ENCODE measurements at places on chromosomes 6 and 20. TPM values are rescaled to one million over a fixed set of nuclear protein-coding genes. Genes with fewer than 3 reads are reported as not detected.

DNA sequence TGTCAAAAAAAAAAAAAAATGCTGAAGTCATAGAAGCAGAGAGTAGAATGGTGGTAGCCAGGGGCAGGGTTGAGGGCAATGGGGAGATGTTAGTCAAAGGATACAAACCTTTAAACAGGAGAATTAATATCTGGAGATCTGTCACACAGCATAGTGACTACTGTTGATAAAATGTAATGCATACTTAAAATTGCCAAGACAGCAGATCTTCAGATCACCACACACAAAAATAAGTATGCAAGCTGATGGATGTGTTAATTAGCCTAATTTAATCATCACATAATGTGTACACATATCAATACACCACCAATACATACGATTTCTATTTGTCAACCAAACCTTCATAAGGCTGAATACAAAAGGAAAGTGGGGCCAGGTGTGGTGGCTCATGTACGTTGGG lies 83.5 kb upstream of the PHACTR3 start:
- H3K4me1 ChIP-seq: peaks cover 4% of the 10 kb centered on the region
- no peaks in the 10 kb centered on the region for H3K36me3 ChIP-seq
- DNase-seq: no peak
- no peak overlapping the region for H3K4me3 ChIP-seq
- H3K27ac ChIP-seq: no peak overlapping the region

- no peak for DNase-seq
- no peaks in the 10 kb centered on the region for H3K36me3 ChIP-seq
- no peaks in the 10 kb centered on the region for H3K27me3 ChIP-seq
- H3K4me3 ChIP-seq: no peak overlapping the region
Observed at GRCh38 chr20:35065181-35065580, 27.4 kb downstream of the TRPC4AP start.

DNA sequence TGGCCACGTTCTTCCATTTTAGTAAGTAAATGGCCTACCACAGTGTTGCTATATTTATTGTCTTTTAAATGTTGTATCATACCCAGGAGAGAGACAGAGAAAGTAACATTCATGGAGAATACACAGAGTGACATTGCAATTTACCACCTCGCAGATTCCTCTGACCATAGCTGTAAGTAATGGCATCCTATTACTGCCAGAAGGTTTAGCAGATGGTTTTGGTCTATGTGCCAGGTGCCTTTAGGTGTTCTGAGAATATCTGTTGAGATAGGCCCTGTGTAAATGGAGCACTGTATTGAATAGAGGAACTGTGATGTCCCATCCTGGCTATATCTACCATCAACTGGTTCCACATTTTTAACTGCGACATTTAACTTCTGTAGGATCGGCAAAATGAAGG lies 559.6 kb downstream of the KIF16B start:
- H3K36me3 ChIP-seq: no peaks in the 10 kb centered on the region
- no peaks in the 10 kb centered on the region for H3K4me1 ChIP-seq
- no peak overlapping the region for H3K4me3 ChIP-seq
- no peak overlapping the region for H3K27ac ChIP-seq
- no peak for DNase-seq

DNA sequence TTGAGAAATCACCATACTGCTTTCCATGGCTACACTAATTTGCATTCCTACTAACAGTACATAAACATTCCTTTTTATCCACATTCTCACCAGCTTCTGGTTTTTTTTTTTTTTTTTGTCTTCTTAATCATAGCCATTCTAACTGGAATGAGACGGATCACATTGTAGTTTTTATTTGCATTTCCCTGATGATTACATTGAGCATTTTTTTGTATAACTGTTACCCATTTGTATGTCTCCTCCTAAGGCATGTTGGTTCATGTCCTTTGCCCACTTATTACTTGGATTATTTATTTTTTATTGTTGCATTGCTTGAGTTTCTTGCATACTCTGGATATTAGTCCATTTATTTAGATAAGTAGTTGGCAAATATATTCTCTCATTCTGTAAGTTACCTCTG lies 258.0 kb downstream of the MEI4 start:
- no peaks in the 10 kb centered on the region for H3K36me3 ChIP-seq
- H3K27me3 ChIP-seq: no peaks in the 10 kb centered on the region

GRCh38 chr6:99514089-99514488 lies 1.1 kb downstream of the USP45 start:
- H3K4me3 ChIP-seq: peak overlapping the region; percentile 81
- DNase-seq: no peak
- no peaks in the 10 kb centered on the region for H3K27me3 ChIP-seq
- no peaks in the 10 kb centered on the region for H3K36me3 ChIP-seq
- H3K4me1 ChIP-seq: peaks cover 13% of the 10 kb centered on the region

- no peaks in the 10 kb centered on the region for H3K4me1 ChIP-seq
- no peak overlapping the region for H3K4me3 ChIP-seq
- H3K27me3 ChIP-seq: no peaks in the 10 kb centered on the region
- no peak for DNase-seq
- H3K27ac ChIP-seq: no peak overlapping the region
Observed at GRCh38 chr20:12695937-12696336, 312.8 kb upstream of the SPTLC3 start.

DNA sequence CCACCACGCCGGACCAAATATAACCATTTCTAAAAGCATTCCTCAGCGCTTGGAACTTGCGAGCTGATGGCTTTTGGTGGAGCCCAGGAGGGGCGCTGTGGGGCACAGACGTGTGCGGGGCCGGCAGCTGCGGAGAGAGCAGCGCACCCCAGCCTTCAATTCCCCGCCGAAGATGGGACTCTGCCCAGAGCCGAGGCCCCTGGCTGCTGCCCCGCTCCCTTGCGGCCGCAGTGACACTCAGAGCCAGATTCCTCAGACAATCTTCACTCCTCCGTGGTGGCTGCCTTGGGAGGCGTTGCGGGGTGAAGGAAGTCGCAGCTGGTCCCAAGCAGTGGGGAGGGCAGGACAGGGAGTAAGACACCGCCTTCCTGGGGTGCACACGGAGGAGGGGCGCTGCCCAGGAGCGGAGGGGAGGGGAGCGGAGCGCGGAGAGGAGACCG lies 87.7 kb downstream of the TMEM242 start:
- no peaks in the 10 kb centered on the region for H3K27me3 ChIP-seq
- DNase-seq: peak; percentile 82
- H3K4me1 ChIP-seq: peaks cover 42% of the 10 kb centered on the region
- peak overlapping the region; percentile 68 for H3K27ac ChIP-seq

SNX9 gene
- 63.1 TPM for total RNA-seq

FAM83C gene
- not detected for total RNA-seq

CABLES2 gene
- total RNA-seq: 5.5 TPM

FRK gene
- total RNA-seq: 0.55 TPM

NKAPL gene
- 2.9 TPM for total RNA-seq

PXDC1 gene
- 60.6 TPM for total RNA-seq
